ENCODE measurements at places on chromosomes 2 and 18.

DNA sequence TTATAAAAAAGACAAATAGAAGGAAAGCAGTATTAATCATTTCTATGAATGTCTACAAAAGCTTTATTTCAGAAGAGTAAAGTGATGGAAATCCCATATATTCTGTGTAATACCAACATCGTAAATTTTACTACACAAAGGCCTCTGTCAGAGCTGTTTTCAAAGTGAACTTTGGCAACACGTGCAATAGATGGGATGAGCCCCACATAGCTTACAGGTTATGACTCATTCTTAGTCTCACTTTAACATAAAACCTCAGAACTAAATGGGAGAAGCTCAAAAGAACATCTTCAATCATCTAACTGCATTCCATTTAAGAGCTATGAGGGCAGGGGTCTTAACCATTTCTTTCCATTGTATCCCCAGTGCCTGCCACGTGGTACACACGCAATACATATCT, 11.5 kb downstream of the VPS4B start:
- DNase-seq: no peak

GRCh38 chr2:190068764-190069163, 6.2 kb upstream of the MSTN start:
- DNase-seq: no peak

DNA sequence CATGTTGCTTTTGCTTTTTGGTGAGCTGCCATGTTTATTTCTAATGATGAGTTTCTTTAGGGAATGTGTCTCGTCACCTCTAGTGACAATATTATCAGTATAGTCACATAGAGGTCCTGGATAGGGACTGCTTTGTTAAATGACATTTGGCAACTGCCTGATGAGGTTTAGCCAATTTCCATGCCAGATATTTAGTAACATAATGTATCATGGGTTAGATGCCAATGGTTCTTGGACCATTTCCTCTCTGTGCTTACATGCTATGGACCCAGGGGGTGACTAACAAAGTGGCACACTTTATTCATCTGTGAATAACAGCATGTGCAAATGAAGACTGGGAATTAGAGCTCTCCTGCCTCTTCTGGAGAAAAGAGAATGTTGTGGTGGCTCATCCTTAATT, 56.2 kb upstream of the RAB27B start:
- no peak for DNase-seq

GRCh38 chr2:70759446-70759845, 8.6 kb downstream of the ADD2 start:
- DNase-seq: no peak

- no peak for DNase-seq
Observed at GRCh38 chr18:6509417-6509816, 94.7 kb upstream of the L3MBTL4 start.

DNA sequence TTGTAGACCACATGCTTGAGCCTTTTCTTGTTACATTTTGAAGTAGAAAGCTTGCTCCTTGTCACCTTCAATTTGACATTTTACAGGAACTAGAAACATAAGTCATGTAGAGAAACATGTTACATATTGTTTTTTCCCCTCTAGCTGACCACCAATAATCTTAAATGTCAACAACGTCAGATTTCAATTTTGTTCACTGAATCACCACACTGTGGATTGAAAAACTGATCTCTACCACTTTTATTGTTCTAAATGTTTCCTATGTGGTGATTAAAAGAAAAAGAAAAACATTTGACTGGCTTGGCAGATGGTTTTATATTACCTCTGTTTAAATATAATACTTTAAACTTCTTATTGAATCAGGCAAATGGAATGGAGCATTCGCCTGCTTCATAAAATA, 87.7 kb downstream of the DSEL start:
- DNase-seq: no peak

- DNase-seq: no peak
Observed at GRCh38 chr18:31241425-31241824, 76.5 kb upstream of the DSG1 start.

GRCh38 chr2:102717308-102718018, 44.4 kb upstream of the TMEM182 start:
- DNase-seq: no peak

DNA sequence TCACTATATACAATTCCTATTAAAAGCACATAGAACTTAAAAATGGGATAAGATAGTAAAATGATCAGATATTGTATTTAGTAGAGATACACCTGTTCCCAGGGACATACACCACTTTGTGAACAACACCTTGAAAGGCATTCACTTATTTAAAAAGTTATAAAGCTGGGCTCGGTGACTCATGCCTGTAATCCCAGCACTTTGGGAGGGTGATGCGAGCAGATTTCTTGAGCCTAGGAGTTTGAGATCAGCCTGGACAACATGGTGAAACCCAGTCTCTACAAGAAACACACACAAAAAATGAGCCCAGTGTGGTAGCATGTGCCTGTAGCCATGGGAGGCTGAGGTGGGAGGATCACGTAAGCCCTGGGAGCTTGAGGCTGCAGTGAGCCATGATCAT, 90.9 kb downstream of the RAPGEF4 start:
- DNase-seq: no peak

GRCh38 chr2:148568597-148568996, 76.0 kb upstream of the EPC2 start:
- no peak for DNase-seq

GRCh38 chr2:218815244-218815637, 16.4 kb downstream of the PRKAG3 start:
- no peak for DNase-seq

DNA sequence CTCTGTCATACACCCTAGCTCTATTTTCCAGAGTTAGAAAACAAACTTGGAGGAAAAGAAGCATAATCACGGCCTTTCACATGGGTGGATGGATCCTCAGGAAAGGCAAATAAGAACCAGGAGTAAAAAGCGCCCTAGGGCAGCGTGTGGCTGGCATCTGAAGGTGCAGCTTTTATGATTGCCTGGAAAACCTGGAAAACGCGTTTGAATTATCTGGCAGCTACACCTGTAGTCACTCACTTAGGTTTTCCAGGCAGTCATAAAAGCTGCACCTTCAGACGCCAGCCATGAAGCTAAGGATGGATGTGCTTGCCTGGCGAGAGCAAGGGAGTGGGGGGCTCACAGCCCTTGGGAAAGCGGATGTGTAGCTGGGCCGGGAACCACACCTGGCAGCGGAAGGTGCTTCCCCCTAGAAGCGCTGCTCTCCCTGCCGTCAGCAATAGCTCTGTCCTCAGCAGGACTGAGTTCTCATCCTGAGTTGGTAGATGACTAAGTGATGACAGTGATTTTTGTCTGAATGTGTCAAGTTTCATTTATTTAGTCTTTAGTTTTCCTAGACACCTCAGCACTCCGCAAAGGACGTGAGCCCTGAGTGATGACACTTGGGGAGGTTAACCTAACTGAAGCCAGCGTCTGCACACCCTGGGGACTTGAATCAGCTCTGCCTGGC, 82.0 kb downstream of the DCDC2C start:
- DNase-seq: no peak

DNA sequence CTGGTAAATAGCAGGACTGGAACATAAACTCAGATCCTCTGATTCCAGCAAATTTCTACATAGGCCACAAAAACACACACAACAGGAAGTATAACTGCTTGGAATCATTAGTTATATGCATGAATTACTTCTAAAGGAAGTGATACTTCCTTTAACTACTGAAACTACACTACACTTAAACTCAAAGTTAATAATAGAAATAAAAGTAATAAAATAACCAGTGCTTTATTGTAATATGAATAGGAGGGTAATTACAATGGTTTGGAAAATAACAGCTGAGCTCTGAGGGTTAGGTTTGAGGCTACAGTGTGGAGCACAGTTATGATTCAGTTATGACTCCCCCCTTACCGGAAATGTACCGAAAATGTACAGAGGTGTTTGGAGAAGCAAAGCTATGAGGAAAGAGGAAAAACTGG, 18.5 kb upstream of the POLI start:
- no peak for DNase-seq

DNA sequence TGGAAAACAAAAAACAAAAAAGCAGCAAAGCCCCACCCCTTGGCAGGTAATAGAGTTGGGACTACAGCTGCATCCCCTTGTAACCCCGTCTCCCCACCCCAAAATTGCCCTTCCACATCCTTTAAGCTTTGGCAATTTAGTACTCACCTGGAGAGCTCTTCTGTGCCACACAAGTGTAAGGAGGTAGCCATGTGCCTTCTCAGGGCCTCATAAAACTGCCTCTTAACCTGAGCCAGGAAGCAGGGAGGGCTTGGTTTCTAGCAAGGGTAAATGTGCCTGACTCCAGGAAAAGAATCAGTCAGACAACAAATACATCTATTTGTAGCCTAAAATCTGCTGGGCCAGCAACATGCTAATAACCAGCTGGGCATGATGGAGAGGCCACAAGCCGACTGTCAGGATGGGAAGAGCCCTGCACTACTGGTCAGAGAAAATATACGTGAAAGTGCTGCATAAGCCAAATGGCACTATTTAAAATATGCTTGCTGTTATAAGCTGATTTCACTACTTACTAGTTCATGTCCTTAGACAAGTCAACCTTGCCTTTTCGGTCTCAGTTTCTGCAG, 46.3 kb downstream of the NOP58 start:
- DNase-seq: no peak

- DNase-seq: no peak
Observed at GRCh38 chr2:48469731-48470130, 60.2 kb upstream of the STON1 start.

- DNase-seq: no peak
Observed at GRCh38 chr2:7070483-7070882, 153.3 kb downstream of the RNF144A start.

DNA sequence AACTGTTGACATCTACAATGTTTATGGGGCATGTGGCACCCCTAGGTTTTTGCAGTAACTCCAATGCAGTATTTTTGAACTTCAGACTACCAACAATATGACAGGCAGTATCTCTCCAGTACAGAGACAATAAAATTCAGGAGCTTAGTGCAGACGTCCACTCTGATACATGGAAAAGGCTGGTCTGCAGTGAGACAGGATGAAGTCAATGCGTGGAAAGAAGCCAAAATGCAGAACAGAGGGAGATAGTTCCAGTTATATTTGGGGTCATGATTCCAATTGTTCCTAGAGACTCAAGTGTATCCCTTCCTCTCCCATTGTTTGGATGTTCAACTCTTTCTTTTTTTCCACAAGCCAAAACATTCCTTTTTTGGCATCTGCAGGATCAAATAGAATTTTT, 18.7 kb upstream of the SMAD2 start:
- no peak for DNase-seq

DNA sequence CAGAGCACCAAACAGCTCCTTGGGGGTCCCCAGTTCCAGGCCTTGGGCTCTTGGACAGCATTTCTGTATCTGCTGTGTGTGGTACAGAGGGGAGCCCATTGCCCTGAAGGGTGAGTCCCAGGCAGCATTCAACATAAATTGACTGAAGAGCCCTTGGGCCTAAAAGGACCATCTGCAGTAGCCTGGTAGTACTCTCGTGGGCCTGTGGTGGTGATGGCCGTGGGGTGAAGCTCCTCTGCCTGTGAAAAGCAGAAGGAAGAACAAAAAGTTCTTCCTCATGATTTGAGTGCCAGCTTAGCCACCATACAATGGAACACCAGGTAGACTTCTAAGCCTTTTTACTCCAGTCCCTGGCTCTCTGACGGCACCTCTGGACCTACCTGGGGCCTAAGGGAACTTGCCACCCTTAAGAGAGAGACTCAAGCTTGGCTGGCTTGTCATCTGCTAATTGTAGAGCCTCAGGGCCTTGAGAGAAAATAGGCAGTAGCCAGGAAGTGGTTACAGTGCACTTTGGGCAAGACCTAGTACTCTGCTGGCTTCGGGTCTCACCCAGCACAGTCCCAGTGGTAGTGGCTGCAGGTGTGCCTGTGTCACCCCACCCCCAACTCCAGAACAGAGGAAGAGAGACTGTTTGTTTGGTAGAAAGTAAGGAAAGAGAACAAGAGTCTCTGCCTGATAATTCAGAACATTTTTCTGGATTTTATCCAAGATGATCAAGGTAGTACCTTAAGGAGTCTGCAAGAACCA, 84.6 kb upstream of the CERS6 start:
- DNase-seq: no peak

DNA sequence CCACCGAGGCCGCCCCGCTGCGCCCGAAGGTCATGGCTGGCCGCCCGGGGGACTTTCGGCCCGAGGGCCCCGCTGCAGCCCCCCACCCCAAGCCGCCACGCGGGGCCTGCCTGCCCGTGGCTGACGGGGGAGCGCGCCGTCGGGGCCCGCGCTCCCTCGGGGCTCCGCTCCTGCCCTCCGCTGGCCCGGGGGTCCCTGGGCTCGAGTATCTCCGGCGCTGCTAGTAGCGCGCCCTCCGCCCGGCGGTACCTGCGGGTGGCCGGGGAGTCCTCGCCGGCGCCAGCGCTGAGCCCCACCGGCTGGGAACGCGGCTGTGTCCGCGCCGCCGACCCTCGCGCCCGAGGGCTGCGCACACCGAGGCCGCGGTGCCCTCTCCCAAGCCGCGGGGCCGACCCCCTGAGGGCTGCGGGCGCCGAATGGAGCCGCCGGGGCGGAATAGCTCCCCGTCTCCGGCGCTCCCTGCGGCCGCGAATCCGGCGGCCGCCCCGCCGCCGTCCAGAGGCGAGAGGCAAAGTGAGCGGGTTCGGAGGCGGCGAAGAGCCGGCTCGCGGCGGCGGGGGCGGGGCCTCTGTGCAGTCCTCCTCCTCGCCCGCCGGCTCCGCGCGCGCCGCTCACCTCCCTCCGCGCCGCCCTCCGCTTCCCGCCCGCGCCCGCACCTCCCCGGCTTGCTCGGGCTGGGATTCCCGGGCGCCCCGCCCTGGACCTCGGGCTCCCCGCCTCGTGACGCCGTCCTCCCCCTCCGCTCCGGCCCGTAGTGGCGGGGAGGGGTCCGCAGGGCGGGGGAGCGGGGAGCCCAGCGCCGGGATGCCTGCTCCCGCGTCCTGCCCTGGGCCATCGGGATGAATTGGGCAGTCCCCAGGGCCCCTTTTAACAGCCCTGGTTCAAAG, at the start of gene KCNG3:
TSS of gene KCNG3 (minus strand) at position 515 of the 887 bp plus-strand sequence. CDS start at position 34, 481 bp downstream.
- no peak for DNase-seq

- DNase-seq: no peak
Observed at GRCh38 chr2:135633582-135633981, 102.3 kb downstream of the R3HDM1 start.

DNA sequence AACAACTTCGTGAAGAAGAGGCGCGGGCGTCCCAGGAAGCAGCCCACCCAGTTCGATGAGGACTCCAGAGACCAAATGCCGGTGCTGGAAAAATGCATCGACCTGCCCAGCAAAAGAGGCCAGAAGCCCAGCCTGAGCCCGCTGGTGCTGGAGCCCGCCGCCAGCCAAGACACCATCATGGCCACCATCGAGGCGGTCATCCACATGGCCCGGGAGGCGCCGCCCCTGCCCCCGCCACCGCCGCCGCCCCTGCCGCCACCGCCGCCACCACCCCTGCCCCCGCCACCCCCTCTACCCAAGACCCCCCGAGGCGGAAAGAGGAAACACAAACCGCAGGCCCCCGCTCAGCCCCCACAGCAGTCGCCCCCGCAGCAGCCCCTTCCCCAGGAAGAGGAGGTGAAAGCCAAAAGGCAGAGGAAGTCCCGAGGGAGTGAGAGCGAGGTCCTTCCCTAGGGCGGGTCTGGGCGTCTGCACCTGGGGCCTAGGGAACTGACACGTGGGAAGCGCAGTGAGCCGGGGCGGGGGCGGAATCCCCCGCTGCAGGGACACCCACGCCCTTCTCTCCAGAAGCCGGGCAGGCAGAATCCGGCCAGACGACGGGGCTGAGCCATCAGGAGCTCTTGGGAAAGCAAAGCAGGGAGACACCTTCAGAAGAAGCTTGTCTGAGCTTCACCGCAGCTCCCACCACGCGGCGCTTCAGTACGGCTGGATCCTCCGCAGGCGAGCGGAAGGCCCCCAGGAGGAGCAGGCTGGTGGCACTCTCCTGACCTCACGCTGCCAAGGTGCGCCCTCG, 382.8 kb downstream of the SETBP1 start:
- DNase-seq: no peak

Measured in stimulated activated CD4-positive, alpha-beta T cell treated with anti-CD3 and anti-CD28 coated beads, Interleukin-1b, Interleukin-23, amount 100 ng/mL, for 1 hour (primary cell).